Cerebellum (tissue), 4 donors: ENCODE measurements at places on chromosomes 13 and 19.

DNA sequence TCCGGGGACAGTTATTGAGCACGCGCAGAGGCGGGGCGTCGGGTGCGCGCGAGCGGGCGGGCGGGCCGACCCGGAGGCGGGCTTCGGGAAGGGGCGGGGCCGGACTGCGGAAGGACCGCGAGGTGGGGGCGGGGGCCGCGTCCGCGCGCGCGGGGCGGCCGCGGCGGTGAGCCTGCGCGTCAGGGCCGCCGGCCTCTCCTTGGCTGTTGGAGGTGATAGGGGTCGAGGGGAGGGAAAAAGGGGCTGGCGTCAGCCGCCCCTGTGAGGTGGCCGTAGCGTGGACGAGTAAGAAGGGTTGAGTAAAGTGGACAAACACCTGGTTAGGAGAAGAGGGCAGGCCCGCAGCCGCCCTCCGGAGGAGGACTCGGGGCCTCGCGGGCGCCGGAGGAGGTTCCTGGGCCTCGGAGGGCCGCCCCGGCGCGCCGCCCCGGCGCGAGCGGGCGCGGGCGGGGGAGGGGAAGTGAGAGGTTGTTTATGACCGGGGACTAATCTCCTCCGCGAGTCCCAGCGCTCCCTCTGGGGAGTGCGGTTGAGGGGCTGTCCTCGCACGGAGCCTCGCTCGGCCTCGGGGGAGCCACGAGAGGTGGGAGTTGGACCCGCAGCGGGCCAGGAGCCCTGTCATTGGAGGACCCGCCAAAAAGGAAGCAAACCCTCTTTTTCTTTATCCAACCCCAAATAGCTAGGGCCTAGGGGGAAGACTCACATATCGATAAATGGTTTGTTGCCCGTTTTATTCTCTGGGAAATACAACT lies 547 bp upstream of the INTS6 start:
- peak; percentile 99 for DNase-seq

- no peak for DNase-seq
Measured at GRCh38 chr19:8449830-8450229, 5.1 kb downstream of the HNRNPM start.

DNA sequence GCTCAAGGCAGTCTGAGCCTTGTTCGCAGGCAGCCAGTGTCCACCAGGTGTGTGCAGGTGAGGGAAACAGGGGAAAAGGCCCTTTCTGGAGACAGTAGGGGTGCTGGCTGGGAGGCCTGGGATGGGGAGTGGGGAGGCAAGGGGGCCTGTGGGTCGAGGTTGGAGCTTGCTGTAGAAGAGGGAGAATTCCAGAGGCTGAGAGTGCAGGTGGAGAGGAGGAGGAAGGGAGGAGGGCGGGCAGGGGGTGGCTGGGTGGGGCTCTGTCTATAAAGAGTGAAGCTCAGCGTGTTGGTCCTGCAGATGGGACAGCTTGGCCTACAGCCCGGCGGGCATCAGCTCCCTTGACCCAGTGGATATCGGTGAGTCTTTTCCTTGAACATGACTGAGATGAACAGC lies at the start of gene CCL25:
Gene CCL25, plus strand, starts transcription at position 297 of the 396 bp plus-strand sequence. CDS start 290 bp downstream, outside the sequence.
- no peak for DNase-seq

DNA sequence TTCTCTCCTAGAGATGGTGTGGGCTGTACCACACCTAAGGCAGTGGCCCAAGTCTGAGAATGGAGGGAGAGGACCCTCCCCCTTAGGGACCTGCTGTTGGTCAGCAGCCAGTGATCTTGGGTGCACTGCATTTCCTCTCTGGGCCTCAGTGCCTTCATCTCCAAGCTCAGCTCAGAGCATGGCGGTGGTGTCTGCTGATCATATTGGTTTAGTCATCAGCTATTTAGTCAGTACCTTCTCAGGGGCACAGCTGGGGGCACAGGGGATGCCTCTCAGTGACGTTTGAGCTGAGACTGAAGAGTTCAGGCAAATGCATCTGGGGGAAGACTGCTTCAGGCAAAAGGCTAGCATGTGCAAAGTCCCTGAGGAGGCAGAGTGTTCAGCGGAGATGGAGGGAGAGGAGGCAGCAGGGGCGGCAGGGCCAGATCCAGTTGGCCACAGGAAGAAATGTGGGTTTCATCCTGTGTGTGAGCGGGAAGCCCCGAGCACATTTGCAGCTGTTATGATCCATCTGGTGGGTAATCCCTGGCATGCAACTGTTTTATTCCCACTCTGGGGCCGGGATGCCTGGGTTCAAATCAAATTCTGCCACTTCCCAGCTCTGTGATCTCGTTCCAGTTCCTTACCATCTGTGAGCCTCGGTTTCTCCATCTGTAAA lies 15.7 kb upstream of the PGLS start:
- no peak for DNase-seq

- DNase-seq: no peak
Measured at GRCh38 chr13:106357198-106357597, 178.3 kb downstream of the EFNB2 start.

DNA sequence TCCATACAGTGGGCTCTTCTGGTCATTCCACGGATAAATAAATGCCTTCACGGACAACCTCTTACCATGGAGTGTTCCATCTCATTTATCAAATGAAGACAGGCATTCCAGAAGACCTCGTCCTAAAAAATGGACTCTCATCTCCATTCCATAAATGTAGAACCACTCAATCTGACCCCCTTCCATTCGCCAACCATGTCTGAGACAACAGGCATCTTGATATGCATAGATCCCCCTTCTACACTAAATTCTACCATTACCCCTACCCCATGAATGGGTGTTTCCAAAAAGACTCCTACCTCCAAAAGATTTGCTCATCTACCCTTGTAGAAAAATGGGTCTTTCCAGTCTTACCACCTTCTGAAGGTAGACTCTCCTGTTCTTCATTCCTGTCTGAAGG lies 9.0 kb downstream of the RASIP1 start:
- DNase-seq: no peak
